ENCODE measurements at places on chromosomes 7 and 10.

- DNase-seq: peak; percentile 40
Measured at GRCh38 chr7:45593121-45593541, 19.0 kb downstream of the ADCY1 start.

- no peak for DNase-seq
Measured at GRCh38 chr7:127066974-127067373, 185.8 kb downstream of the GRM8 start.

- DNase-seq: no peak
Measured at GRCh38 chr7:141073173-141073640, 657 bp upstream of the TMEM178B start.

GRCh38 chr10:3141351-3142005 lies 31.1 kb downstream of the PITRM1 start:
- DNase-seq: no peak

GRCh38 chr10:26357203-26357602 lies 80.9 kb upstream of the APBB1IP start:
- DNase-seq: no peak

GRCh38 chr7:120054376-120055100 lies 218.4 kb upstream of the KCND2 start:
- DNase-seq: no peak

GRCh38 chr10:72167118-72167517 lies 48.7 kb upstream of the ANAPC16 start:
- DNase-seq: no peak

DNA sequence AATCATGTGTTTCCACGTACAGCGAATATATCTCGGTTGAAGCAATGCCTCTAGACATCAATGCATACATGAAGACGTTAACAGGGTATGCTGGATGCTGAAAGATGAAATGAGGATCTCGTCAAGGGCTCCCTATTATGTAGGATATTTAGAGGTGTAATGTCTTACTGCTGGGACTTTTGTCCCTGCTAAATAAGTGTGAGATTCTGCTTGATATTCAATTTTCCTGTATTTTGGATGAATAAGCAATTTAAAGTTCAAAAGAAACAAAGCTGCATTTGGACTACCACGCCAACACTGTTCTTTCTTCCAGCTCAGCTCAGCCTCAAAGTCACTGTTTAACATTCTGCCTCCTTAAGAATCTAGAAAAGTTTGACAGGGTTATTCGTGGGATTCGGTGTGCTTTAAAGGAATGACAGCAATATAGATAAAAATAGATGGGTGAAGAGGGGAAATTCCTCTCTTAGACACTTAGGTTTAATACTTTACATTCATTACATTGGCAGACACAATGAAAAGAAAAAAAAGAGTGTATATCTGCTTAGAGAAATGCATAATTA lies 110.1 kb upstream of the RHEB start:
- no peak for DNase-seq

DNA sequence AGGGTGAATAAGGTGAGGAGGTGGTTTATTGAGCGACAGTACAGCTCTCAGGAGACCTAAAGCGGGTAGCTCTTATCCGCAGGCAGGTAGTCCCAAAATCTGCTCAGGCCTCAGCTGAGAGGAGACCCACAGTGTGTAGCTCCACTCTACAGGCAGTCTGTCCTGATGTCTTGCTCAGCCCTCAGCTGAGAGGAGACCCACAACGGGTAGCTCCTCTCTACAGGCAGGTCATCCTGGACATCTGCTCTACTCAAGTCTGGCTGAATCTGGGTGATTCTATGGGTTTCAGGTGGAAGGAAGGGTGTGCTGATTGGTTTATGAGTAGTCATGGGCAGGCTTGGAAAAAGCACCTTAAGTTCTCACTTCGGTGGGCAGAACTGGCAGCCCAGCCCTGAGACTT lies 55.6 kb upstream of the ABCB5 start:
- no peak for DNase-seq

DNA sequence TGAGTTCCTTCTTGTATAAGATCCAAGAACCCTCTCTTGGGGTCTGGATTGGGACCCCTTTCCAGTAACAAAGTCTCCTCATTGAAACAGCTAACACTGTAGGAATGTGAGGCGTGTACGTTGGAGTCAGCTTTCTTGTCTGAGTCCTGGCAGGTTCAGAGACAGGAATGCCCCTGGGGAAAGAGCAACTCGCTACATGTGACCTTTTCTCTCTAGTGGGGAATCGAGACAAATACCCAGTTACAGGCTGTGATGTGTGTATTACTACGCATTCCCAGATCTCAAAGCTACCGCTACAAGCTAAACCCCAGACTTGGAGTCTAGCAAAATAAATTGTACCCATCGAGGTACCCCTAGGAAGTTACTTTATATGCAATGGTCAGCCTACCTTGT lies 85.6 kb upstream of the FRMD4A start:
- DNase-seq: no peak
